ENCODE measurements at places on chromosomes 5 and 9. TPM values are rescaled to one million over a fixed set of nuclear protein-coding genes. Genes with fewer than 3 reads are reported as not detected.

DNA sequence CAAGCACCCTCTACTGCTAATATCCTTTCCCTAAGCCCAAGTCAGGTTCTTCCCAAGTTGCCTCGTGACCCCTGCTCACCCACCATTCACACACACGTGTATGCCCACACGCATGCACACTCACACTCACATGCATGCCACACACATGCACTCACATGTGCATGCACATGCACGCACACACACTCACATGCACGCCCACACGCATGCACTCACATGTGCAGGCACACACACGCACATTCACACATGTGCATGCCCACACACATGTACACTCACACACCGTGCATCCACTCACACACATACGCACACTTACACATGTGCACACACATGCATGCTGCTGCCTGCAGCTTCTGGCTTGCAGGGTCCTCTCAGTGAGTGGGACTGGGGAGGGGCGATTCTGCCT, 62.9 kb upstream of the STXBP1 start:
- no peak for DNase-seq
- H3K27me3 ChIP-seq, result no peaks in the 10 kb centered on the region
- peaks cover 13% of the 10 kb centered on the region for H3K4me1 ChIP-seq
- H3K27ac ChIP-seq, result no peak overlapping the region

- peak overlapping the region; percentile 23 for H3K27ac ChIP-seq
- no peak for DNase-seq
- peaks cover 33% of the 10 kb centered on the region for H3K4me1 ChIP-seq
- H3K27me3 ChIP-seq, result no peaks in the 10 kb centered on the region
- no peak overlapping the region for H3K4me3 ChIP-seq
These were observed 23.6 kb upstream of the TNFSF8 start for GRCh38 chr9:114953959-114954358.

GRCh38 chr9:37309136-37309535, 113.4 kb upstream of the GRHPR start:
- no peak overlapping the region for H3K27ac ChIP-seq
- H3K4me3 ChIP-seq, result no peak overlapping the region
- DNase-seq, result peak; percentile 18

DNA sequence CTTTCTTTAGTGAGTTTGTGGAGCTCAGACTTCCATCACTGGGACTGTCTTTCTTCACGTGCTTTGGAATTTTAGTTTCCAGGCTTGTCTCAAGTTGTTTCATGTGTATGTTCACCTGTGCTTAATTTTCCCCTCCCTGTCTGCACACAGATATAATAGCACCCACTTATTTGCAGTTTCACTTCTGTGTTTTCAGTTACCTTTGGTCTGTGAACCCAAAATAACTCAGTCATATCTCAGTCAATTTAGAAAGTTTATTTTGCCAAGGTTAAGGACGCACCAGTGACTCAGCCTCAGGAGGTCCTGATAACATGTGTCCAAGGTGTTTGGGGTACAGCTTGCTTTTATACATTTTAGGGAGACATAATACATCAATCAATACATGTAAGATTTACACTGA, 330.4 kb downstream of the ICE1 start:
- no peak overlapping the region for H3K27ac ChIP-seq
- peaks cover 9% of the 10 kb centered on the region for H3K27me3 ChIP-seq
- H3K4me1 ChIP-seq, result peaks cover 2% of the 10 kb centered on the region
- H3K36me3 ChIP-seq, result no peaks in the 10 kb centered on the region

Gene NTRK2
- total RNA-seq, result not detected

Gene ZNF454
- not detected for total RNA-seq

Gene SH3TC2
- not detected for total RNA-seq

Data from activated naive CD8-positive, alpha-beta T cell treated with anti-CD3 and anti-CD28 coated beads for 36 hours (primary cell).